ENCODE measurements at places on chromosomes 2 and 18. TPM values are rescaled to one million over a fixed set of nuclear protein-coding genes. Genes with fewer than 3 reads are reported as not detected.

- no peak for DNase-seq
These were observed 26.5 kb downstream of the TMEM182 start for GRCh38 chr2:102788216-102788884.

GRCh38 chr2:216651351-216651881, 18.2 kb downstream of the IGFBP2 start:
- DNase-seq = no peak

GRCh38 chr2:138059487-138060300, 95.4 kb downstream of the HNMT start:
- DNase-seq = no peak

DNA sequence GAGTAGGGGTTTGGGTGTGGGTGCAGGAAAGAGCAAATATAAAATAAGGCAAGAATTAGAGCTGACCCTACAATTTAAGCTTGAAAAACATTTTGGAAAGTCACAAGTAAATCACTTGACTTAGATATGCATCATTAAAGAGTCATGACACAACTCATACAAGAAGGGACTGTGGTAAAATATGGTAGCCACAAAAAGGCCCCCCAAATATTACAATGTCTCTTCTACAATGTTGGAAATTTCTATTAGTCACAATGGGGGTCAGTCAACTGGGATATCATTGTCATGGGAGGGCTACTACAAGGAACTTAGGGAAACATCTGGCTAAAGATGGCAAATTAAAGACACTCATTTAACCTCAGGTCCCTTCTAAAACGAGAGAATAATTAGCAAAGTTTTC, 15.7 kb upstream of the SERPINB2 start:
- no peak for DNase-seq

The GATA6 gene
- total RNA-seq = not detected

The INPP5D gene
- 70.7 TPM for total RNA-seq

The EPB41L3 gene
- total RNA-seq = 5.4 TPM

The TIMM21 gene
- 61.0 TPM for total RNA-seq

The CAPN14 gene
- total RNA-seq = 1.0 TPM

Measured in activated naive CD4-positive, alpha-beta T cell treated with anti-CD3 and anti-CD28 coated beads, Interleukin-2, amount 50 U/mL, for 72 hours (primary cell).